ENCODE measurements at places on chromosomes 13 and 19. TPM values are rescaled to one million over a fixed set of nuclear protein-coding genes. Genes with fewer than 3 reads are reported as not detected.

KMT5C gene
- total RNA-seq, result 4.4 TPM

GRCh38 chr13:49246850-49247642, 679 bp upstream of the CDADC1 start:
- ATAC-seq, result peak; percentile 64

DNA sequence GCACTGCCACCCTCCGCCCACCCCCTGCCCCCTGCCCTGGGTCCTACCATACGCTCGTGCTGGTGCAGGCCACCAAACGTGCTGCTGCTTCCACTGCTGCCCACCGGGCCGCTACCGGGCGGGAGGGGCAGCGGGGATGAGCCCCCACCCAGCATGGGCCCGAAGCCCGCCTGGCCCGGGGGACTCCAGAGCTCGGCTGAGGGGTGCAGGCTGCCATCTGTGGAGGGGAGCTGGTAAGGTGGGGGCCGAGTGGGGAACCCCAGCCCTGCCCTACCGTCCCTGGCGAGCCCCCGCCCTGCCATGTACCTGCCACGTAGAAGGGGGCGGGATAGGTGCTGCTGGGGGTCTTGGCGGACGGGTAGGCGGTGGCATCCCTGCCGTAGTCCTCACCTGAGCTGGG, 16.7 kb upstream of the UQCR11 start:
- ATAC-seq, result no peak

DNA sequence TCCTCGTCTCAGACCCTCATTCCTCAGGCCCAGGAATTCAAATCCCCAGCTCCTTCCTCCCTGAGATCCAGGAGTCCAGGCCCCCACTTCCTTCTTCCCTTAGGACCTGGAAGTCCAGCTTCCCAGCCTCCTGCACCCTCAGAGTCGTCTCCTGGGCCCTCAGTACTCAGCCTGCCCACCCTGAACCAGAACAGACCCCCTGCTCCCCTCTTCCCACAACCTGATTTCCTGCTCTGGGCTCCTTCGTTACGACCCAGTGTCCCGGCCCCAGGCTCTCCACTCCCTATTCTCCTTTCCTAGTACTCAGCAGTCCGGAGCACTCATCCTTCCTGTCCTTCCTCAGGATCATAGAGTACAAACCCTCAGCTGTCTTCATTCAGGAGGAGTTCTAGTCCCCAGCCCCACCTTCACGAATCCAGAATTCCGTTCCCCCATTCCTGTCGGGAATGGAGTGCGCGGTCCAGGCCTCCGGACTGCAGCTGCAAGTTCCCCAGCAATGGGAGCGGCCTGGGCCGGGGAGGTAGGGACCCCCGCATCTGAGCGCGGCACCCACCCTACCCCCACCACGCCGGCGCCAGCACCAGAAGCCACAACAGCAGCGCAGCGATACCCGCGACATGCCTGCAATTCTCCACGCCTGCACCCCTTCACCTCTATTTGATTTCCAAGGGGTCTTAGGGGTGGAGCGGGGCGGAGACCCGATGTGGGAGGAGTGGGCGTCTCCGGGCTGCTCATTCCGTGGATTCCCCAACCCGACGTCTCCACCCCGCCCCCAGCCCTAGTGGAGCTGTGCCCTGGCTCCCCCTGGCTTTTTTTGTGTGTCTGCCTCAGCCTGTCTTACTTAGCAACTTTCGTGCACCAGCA, 12.7 kb downstream of the EGLN2 start:
- no peak for ATAC-seq

- ATAC-seq, result no peak
Observed at GRCh38 chr19:33268162-33268991, 34.0 kb downstream of the CEBPA start.

DNA sequence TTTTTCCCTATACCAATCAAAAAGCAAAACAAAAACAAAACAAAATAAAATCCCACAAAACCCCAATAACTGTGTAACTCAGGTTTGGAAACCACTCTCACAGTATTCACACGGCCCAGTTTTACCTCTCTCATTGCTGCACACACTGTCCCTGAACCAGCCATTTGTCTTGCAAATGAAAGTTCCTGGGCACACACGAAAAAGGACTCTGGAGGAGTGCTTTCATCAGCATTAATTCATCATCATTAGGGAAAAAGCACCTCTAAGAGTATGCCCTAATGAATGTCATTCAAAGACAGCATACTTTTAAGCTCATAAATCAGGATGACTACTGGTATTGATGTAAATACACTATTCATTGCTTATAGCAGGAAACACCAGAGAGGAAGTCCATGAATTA, 306.3 kb downstream of the DNAJC15 start:
- no peak for ATAC-seq

DNA sequence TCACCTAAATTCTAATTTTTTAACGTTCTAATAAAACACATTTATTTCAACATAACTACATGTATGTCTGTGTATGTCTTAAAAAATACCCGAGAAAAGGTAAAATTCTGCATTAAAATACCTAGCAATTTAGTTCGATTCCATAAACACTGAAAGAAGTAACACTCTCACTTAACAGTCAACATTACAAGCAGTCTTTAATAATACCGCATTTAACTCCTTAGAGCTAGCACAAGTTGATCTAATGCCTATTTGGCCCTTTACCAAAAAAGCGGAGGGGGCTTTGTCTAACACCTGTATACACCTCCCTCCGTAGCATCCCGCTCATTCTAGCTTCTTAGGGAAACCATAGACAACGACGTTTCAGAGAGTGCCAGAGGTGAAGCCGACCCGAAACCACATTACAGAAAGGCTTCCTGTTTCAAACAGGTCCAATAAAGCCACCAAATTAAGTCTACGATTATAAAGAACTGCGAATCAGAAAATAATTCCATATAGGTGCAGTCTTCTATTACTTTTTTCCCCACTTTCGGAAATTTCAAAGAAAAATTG, 1.2 kb downstream of the SPART start:
- no peak for ATAC-seq

DNA sequence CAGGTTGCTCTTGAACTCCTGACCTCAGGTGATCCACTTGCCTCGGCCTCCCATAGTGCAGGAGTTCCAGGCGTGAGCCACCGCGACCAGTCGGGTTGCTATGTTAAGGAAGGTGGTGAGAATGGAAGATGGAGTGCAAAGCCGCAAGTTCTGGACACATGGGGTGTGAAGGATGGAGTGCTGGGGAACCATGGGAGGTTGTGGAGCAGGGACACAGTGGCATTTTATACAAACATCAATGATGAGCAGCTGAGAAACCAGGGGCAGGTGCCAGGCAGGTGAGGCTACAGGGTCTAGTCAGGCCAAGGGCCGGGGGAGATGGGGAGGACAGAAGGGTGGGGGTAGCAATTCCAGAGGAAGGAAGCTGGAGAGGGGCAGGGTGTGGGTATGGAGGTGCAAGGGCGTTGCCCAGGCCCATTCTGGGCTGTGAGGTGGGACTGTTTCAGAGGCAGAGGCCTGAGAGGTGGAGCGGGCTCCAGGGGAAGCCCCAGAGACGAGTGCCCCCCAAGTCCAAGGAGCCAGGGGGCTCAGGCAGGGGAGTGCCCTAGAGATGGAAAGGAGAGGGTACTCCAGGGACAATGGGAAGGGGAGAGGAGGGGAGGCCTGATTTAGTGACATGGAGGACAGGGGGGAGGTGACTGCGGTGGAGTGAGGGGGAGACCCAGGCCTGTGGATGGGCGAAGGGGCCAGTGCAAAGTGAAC, 1.9 kb upstream of the RAX2 start:
- ATAC-seq, result no peak

DNA sequence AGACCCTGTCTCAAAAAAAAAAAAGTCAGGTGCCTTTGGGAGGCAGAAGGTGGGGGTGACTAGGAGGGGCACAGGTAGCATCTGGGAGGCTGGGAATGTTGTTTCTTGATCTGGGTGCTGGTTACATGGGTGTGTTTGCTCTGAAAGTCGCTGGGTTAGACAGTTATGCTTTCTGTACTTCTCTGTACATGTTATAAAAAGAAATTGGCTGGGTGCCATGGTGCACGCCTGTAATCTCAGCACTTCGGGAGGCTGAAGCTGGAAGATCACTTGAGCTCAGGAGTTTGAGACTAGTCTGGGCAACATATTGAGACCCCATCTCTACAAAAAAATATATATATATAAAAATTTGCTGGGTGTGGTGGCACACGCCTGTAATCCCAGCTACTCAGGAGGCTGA, 15.1 kb downstream of the NOSIP start:
- ATAC-seq, result no peak

All from esophagus mucosa (tissue), 1 donor.